ENCODE measurements at places on chromosomes 7 and 10. TPM values are rescaled to one million over a fixed set of nuclear protein-coding genes. Genes with fewer than 3 reads are reported as not detected.

The CPA1 gene
- total RNA-seq: not detected

The ITGA8 gene
- total RNA-seq: 2.0 TPM

GRCh38 chr10:68832601-68833000 is 5.3 kb downstream of the STOX1 start:
- DNase-seq: no peak

GRCh38 chr7:28630350-28630749 is 218.0 kb downstream of the CREB5 start:
- no peak for DNase-seq

- no peak for DNase-seq
These were observed 87.4 kb upstream of the RNF148 start for GRCh38 chr7:122790132-122790531.

DNA sequence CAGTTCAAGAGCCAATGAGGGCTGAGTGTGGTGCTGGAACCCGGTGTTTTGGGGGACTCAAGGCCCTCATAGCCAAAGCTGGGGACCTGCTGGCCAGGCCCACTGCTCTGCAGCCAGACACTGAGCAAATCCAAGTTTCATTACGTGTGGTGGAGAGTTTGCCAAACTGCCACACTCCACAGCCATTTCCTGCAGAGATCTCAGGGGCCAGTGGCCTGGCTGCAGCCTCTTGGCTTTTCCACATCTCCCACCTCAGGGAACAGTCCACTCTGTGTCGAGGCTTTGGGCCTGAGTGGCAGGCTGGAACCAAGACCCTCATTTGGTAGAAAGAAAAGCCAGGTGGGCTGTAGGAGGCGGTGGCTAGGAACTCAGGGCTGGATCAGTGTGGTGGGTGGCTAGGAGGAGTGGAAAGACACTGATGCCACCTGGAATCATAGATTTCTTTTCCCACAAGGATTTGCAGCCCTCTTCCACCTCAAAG is 3.2 kb downstream of the HOXA11 start:
- no peak for DNase-seq

- no peak for DNase-seq
These were observed 120.6 kb downstream of the CLEC2L start for GRCh38 chr7:139643951-139644585.

DNA sequence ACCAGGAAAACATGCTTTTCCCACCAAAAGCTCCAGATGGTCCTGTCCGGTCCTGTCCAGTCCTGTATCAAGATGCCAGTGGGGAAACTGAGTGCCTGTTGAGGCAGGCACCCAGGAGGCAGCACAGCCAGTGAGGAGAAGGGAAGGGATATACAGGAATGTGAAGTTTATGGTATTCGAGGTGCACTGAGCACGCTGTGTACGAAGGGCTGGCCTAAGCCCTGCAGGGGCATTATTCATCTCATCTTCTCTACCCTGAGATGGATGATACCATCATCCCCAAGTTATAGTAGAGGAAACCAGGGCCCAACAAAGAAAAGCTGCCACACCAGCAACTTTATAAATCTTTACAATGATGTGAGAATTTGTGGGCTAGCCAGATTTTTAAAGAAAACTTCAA is 23.4 kb upstream of the FXYD4 start:
- DNase-seq: no peak

GRCh38 chr7:130394421-130395195 is 14.3 kb downstream of the CPA1 start:
- no peak for DNase-seq

DNA sequence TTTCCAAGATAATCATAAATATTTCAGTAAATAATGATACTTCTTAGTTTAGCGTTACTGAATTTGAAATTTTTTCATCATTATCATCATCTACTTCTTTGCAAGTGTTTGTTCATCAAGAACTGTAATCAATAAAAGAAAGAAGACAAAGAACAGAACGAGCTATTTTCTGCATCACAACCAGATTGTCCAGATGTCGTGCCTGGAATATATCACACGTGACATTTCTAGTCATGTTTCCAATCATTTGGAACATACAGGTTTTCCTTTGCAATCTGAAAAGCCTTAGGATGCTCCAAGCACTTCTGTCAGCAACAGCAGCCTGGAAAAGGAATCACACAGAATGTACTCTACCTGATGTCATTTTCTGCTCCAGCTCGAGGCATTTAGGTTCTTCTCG is 107.4 kb downstream of the FAM107B start:
- DNase-seq: no peak

DNA sequence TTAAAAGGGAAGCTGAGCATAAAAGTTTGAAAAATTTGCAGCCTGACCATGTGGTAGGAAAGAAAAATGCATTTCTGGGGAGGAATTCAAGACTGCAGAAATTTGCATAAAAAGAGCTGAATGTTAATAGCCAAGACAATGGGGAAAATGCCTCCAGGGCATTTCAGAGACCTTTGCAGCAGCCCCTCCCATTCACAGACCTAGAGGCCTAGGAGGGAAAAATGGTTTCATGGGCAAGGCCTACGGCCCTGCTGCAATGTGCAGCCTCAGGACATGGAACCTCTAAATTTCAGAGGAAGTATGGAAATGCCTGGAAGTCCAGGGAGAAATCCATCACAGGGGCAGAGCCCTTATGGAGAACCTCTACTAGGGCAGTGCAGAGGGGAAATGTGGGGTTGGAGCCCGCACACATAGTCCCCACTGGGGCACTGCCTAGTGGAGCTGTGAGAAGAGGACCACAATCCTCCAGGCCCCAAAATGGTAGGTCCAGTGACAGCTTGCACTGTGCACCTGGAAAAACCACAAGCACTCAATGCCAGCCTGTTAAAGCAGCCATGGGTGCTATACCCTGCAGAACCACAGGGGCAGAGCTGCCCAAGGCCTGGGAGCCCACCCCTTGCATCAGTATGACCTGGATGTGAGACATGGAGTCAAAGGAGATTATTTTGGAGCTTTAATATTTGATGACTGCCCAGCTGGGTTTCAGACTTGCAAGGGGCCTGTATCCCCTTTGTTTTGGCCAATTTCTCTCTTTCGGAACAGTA is 243.8 kb downstream of the DNAJB9 start:
- DNase-seq: no peak

GRCh38 chr10:97916586-97916985 is 66.9 kb downstream of the GOLGA7B start:
- no peak for DNase-seq

DNA sequence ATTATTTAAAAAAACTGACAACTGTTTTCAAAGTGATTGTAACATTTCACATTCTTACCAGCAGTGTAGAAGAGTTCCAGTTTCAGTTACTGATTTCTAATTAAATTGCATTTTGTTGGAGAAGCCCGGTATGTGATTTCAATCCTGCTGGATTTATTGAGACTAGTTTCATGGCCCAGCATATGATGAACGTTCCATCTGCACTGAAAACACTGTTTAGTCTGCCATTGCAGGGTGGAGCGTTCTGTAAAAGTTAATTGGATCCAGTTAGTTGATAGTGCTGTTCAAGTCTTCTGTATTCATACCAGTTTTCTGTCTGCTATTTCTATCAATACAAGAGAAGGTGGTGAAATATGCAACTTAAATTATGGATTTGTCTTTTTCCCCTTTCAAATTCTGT is 37.3 kb upstream of the CCNY start:
- DNase-seq: no peak

- DNase-seq: no peak
These were observed 328.6 kb downstream of the SUGCT start for GRCh38 chr7:40463446-40463845.

DNA sequence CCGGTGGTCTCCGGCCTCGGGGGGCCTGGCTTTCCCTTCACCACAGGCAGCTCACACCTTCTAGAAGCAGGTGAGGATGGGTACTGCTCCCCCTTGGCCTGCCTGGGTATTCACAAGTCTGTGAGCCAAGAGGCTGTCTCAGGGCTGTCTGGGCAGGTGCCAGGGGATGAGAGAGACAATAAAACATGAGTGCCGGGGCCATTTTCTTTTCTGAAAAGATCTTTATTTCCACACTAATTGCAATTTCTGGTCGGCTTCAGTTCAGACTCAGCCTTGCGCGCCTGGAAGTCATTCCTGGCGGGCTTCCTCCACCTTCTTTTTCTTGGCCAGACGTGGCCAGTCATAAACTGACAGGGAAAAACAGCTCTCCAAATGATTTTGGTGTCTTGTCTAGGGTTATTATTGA is 171.2 kb downstream of the ARHGAP12 start:
- DNase-seq: no peak

All from breast epithelium (tissue), 4 donors.